Vagina (tissue), 2 donors: ENCODE measurements at places on chromosomes 1 and 21. TPM values are rescaled to one million over a fixed set of nuclear protein-coding genes. Genes with fewer than 3 reads are reported as not detected.

GRCh38 chr1:167057241-167057688 is 32.9 kb downstream of the GPA33 start:
- peak; percentile 56 for DNase-seq
- no peak overlapping the region for H3K27ac ChIP-seq
- peaks cover 7% of the 10 kb centered on the region for H3K4me1 ChIP-seq
- H3K27me3 ChIP-seq: no peaks in the 10 kb centered on the region
- H3K36me3 ChIP-seq: no peaks in the 10 kb centered on the region
- no peak overlapping the region for H3K4me3 ChIP-seq

IFNLR1 gene
- 1.7 TPM for total RNA-seq

- no peak for DNase-seq
- H3K4me1 ChIP-seq: no peaks in the 10 kb centered on the region
- no peak overlapping the region for H3K27ac ChIP-seq
These were observed 14.7 kb downstream of the LDLRAD1 start for GRCh38 chr1:54003249-54003646.

GRCh38 chr1:174204697-174205308 is 45.5 kb downstream of the RABGAP1L start:
- no peak overlapping the region for H3K4me3 ChIP-seq
- H3K4me1 ChIP-seq: no peaks in the 10 kb centered on the region
- no peak overlapping the region for H3K27ac ChIP-seq
- no peaks in the 10 kb centered on the region for H3K27me3 ChIP-seq

CFAP141 gene
- not detected for total RNA-seq

GRCh38 chr1:199774433-199775089 is 252.9 kb upstream of the NR5A2 start:
- no peaks in the 10 kb centered on the region for H3K36me3 ChIP-seq
- no peaks in the 10 kb centered on the region for H3K4me1 ChIP-seq
- no peak overlapping the region for H3K27ac ChIP-seq
- no peak overlapping the region for H3K4me3 ChIP-seq

- H3K4me1 ChIP-seq: peaks cover 6% of the 10 kb centered on the region
- H3K4me3 ChIP-seq: no peak overlapping the region
- no peak overlapping the region for H3K27ac ChIP-seq
- H3K27me3 ChIP-seq: no peaks in the 10 kb centered on the region
These were observed 20.2 kb upstream of the SLFNL1 start for GRCh38 chr1:41041614-41042270.
